NCI-H2171 (cell line): ENCODE measurements at places on chromosomes 12 and 14.

DNA sequence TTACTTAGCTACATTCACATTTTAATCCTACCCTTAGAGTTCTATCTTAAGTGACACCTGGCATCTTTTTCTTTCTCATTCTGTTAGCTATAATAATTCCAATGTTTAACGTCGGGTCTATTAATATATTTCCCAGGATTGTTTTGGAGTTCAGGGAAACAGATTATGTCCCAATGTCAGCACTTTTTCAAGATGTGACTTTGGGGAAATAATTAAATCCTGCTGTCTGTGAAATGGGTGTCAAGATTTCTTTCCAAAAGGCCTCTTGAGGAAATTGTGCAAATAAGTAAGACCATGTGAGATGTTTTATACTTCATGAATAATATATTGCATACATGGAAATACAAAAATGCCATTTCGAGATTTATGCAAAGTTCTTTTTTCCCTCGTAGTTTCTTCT is 887.6 kb upstream of the SEL1L start:
- no peak for DNase-seq

- DNase-seq = no peak
These were observed 13.0 kb downstream of the ERG28 start for GRCh38 chr14:75647640-75648039.

- DNase-seq = no peak
These were observed 236.9 kb upstream of the SFSWAP start for GRCh38 chr12:131473741-131474709.

GRCh38 chr12:1920436-1920835 is 2.0 kb upstream of the CACNA2D4 start:
- DNase-seq = no peak

DNA sequence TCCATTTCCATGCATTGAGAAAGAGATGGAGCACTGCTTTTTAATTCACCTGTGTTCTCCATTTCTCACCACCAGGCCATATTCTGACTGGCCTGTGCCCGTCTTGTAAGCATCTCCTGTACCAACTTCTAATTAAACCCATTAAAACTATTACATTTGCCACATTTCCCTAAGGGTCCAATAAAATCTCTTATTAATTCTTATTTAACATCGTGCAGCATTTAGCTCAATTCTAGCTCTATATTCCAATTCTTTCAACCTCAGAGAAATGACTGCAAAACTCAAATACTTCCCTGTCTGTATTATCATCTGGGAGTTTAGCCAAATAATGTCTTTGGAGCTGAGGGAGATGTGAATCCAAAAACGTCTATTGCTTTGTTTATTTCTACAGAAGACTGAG is 495.4 kb upstream of the TMEM132C start:
- no peak for DNase-seq

- no peak for DNase-seq
These were observed 13.7 kb downstream of the SLC25A47 start for GRCh38 chr14:100336618-100337530.

GRCh38 chr14:98966016-98966415 is 306.0 kb downstream of the BCL11B start:
- no peak for DNase-seq

DNA sequence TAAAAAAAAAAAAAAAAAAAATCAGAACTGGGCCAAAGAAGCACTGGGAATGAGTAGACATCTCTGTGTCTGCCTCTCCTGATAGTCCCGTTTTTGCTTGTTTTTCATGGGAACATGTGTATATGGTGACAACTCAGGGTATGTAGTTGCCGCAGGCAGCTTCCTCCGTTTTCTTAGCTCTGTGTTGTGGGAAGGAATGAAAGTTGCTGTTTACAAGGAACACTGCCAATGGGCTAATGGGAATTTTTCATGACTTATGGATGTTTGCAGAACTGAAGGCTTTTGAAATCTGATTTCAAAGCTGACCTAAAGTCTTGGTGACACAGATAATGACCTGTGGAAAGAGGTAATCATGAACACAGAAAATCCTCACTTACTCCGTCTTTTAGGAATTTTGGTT is 146.4 kb upstream of the BTG1 start:
- DNase-seq = no peak

- peak; percentile 61 for DNase-seq
These were observed 148.8 kb upstream of the DCN start for GRCh38 chr12:91331371-91331770.

DNA sequence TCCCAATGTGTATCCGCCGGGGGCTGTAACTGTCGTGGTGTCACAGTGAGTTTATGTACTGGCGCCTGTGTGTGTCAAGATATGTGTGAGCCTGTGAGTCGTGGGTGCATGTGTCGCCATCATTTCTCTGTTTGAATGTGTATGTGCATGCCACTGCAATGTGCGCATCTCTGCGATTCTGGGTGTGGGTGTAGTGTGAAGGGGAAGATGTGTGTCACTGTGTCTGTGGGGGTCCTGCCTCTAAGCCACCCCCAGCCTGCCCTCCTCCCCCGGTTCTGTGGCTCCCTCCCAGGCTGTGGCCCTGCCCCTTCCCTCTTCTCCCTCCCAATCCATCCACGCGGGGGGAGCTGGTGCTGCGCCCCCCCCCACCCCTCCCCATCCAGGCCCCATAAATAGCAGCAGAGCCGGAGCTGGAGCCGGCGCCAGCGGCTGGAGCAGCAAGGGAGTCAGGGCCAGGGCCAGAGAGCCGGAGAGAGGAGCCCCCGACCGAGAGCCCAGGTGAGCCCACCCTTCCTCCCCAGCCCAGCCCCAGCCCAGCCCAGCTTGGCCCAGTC is at the start of gene CPNE6:
CPNE6 (plus strand) TSS at position 419 of the 554 bp plus-strand sequence. CDS start 1,375 bp downstream, outside the sequence.
- no peak for DNase-seq

DNA sequence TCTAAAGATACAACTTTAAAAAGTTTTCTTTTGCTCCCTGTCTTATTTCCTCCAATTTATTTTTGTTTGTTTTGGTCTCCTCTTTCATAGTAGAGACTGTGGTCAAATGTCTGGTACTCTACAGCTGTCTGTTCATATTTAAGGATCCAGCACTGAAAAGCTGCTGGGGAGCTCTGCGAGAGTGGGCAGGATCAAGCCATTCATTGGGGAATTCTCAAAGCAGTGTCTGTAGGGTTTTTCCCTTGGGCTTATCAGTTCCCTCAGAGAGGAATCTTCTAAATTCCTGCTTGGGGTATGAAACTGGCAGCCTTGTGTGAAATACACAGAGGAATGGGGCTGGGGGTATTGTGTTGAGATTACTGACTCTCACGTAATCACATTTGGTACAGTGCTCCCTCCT is 52.3 kb downstream of the FNTB start:
- no peak for DNase-seq

DNA sequence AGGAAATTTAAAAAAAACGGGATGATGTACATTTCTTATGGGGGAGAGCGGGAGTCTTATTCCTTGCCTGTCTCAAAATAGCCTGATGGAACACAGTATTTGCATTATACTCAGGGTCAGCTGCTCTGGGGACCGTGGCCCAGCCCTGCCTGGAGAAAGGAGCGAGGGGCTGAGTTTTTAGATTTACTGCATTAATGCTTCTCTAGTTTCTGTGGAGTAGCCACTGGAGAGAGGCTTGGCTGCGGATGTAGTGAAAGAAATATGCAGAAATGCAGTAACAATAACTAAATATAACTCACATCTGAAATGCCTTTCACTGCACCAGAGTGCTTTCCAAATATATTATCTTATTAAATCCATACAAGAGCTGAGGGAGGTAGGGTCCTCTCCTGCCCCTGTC is 87.6 kb upstream of the MAP1LC3B2 start:
- no peak for DNase-seq

- no peak for DNase-seq
These were observed 142.8 kb downstream of the LRFN5 start for GRCh38 chr14:41749429-41749828.

DNA sequence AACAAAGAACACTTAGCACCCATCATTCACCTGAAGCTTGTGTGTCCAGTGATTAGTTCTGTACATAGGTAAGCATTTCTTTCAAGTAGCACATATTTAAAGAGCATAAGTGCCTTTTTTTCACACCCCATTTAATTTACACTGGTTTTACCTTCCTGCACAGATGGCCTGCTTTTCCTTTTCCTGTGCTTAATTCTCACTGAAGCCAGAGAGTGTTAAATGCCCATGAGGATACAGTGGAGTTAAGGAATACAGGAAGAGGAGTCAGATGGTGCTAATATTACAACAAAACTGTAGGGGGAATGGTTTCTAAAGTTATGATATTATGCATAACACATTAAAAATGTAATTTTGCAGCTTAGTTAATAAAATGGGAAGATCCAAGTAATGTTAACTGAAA is 31.0 kb upstream of the SLC38A1 start:
- peak; percentile 54 for DNase-seq

DNA sequence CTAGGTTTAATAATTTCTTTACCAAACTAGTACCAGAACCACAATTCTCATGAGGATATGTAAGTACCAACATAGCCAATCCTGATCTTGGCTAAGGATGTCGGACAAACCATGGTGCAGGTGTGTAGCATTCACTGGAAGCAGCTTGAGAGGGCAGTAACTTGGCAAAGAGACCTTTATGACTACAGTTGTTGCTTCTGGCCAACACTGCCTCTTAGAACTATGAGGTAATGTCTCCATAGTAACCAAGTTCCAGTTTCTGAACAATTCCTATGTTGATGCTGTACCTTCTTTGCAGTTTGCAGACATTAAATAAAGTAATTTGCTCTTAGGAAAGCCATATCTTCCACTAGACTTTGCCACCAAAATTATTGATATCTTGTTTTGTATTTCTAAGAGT is at the start of gene LMNTD1:
LMNTD1 (minus strand) TSS at position 186 of the 400 bp plus-strand sequence. CDS start 324 bp downstream, outside the sequence.
- DNase-seq = no peak

- DNase-seq = no peak
These were observed 151.1 kb downstream of the DACT1 start for GRCh38 chr14:58788655-58789503.

DNA sequence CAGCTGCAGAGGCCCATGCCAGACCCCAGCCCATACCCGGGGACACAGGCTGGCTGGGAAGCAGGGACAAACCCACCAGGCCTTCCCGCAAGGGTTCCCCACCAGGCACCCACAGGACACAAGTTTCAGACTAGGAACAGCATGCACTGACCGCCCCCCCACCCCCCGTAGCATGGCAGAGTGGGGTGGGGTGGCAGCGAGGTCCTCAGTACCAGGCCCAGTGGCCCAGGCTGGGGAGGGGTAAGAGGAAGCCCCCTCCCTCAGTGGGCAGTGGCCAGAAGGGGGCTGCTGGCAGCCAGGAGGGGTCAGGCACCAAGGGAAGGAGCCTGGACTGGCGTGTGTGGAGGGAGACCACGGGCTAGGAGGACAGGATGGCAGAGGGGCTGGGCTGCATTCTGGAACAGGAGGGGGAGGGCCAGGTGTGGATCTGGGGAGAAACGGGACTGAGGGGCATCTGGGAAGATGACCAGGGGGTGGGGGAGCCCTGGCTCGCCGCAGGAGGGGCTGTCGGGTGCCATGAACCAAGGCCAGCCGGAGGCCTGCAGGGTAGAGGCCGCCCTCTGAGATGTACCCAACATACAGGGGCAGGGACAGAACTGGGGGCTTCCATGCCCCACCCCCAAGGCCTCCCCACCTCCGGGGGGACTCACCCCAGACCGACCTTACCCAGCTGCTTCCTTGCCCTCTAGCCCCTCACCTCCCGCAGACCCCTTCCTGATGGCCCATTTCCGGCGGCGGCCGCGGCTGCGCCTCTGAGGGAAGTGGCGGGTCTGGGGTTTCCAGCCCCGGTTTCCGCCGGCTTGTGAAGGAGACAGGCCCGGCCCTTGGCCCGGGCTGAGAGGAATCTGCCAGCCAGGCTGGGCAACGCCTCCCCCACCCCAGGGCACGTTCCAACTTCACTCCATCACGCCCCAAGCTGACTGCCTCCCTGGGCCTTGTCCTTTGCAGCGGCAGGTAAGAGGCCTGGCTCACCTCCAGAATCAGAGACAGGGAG is 5.6 kb upstream of the JAG2 start:
- DNase-seq = no peak

- DNase-seq = no peak
These were observed 423.2 kb downstream of the ATP23 start for GRCh38 chr12:58364389-58365086.

DNA sequence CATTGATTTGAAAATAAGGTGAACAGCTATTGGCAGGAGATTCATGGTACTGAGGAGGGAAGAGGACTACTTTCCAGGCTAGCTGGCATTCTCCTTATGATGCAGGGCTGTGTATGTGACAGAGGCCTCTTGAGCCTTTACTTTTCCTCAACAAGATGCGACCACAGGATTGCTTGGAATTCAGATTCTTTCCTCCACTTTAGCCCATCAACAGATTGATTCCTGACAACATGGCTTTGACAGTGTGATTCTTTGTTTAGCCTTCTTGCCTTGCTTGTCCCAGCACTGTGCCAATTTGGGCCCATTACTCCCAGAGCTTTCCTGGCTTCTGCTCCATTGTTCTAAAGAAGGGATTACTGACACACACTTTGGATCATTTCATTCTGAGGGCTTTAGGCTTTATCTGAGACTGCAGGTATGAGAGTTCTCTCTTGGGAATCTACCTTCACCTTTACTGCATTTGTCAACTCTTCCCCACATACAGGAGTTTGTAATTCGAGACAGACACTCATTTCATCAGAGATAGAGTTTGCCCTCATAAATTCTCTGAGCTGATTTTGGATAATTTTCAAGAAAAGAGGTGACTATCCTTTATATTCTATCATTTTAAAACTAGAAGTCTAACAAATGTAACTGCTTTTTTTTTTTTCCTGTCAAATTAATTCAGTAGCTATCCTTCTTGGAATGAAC is 206.4 kb upstream of the GZMB start:
- no peak for DNase-seq

DNA sequence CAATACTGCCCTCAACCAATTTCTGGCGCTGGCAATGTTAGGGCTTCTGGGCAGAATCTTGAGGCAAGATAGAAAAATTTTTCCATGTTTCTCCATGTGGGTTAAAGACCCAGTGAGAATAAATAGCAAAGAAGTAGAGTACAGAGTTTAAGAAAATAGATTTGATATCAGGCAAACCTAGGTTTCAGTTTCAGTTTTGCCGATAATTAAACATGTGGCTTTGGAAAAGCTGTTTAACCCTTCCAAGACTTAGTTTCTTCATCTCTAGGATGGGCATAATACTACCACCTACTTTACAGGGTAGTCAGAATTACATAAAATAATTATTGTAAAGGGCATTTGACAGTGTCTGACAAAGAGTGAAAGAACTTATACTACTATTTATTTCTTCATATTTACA is 360.4 kb downstream of the PCNX1 start:
- no peak for DNase-seq

DNA sequence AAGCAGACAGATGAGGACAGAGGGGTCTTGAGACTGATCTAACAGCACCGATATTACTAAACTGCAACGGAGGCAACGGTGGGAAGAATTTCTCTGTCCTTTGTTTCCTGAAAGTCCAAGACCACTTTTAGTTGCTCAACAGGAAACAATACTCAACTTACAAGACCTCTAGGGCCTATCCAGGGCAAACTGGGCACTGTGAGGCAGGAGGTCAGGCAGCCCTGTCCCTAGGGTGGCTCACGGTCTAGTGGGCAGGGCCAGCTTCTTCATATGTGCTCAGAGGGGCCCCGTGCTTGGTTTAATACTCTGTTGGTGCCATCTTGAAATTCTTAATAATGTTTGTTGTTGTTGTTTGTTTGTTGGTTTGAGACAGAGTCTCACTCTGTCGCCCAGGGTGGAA is 14.2 kb downstream of the SSH1 start:
- DNase-seq = no peak

GRCh38 chr12:95202691-95203486 is 14.4 kb downstream of the FGD6 start:
- no peak for DNase-seq
